ENCODE measurements at places on chromosomes 11 and 22.

GRCh38 chr22:20430720-20431510 is 6.7 kb downstream of the SCARF2 start:
- DNase-seq, result no peak

GRCh38 chr11:117414724-117415123 is 87.1 kb downstream of the CEP164 start:
- no peak for DNase-seq

DNA sequence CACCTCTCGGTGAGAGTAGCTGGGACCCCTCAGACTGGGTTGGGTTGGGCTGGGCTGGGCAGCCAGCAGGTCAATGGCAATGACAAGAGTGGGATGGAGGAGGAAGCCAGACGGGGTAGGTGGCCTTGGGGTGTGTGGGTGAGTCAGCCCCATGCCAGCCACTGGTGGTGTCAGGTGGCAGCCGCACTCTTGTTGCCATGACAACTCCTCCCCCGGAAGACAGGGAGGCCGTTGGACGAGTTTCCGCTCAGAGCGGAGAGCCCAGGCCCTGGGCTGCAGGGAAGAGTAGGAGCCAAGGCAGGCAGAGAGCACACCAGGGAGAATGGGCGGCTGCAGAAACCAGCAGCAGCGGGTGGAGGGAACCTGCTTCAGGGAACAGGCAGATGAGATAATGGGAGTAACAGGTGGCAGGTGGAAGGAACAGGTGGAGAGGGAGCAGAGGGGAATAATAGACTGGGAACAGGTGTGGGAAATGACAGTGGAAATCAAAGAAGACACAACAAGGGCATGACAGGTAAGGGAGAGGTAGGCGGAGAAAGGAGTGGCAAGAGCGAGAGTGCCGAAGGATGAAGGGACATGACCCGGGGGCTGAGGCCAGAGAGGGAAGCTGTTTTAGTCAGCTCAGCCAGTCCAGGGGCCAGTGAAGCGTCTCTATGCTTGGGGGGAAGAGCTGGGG is 8.7 kb downstream of the SPTBN2 start:
- no peak for DNase-seq

- no peak for DNase-seq
Observed at GRCh38 chr11:99198215-99198614, 177.5 kb downstream of the CNTN5 start.

DNA sequence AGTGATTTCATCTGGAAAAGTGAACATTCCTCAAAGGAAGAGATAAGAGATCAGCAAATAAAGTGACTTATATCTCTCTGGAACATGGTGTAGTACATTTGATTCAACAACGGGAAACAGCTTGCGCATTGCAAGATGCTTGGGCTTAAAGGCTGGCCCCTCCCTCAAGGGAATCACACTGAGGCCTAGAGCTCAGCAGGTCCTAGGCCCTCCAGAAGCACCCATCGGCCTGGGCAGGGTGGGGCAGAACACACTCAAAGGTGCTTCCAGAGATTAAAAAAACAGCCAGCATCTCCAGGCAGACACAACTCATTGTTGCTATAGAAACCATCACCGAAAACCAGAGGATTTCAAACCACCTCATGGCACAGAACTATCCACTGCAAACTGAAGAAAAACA is 69.0 kb upstream of the ARFGAP3 start:
- no peak for DNase-seq

GRCh38 chr11:14969901-14970323 is 2.2 kb downstream of the CALCA start:
- DNase-seq, result peak; percentile 44

GRCh38 chr11:33347490-33348125 is 90.4 kb downstream of the HIPK3 start:
- DNase-seq, result no peak

DNA sequence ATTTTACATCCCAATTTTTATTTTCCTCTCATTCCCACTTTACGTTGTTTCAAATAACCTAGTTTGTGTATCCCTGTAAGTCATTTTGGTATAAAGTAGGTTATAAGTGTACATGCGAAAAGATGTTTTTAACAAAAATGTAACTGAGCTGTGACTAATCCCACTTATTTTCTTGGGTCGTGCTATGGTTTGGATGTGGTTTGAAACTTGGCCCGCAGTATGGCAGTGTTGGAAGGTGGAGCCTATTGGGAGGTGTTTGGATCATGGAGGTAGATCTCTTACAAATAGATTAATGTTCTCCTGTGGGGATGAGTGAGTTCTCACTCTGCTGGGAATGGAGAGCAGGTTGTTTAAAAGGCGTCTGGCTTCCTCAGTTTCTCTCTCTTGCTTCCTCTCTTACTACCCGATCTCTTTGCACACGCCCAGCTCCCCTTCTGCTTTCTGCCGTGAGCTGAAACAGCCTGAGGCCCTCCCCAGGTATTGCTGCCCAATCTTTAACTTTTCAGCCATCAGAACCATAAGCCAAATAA is 7.2 kb downstream of the RPL27A start:
- no peak for DNase-seq

GRCh38 chr11:33734441-33735270 is 1.6 kb downstream of the CD59 start:
- peak; percentile 82 for DNase-seq

- no peak for DNase-seq
Observed at GRCh38 chr22:28783786-28784671, 11.5 kb downstream of the CCDC117 start.

GRCh38 chr22:19807161-19807913 is 46.8 kb downstream of the TBX1 start:
- DNase-seq, result peak; percentile 12

DNA sequence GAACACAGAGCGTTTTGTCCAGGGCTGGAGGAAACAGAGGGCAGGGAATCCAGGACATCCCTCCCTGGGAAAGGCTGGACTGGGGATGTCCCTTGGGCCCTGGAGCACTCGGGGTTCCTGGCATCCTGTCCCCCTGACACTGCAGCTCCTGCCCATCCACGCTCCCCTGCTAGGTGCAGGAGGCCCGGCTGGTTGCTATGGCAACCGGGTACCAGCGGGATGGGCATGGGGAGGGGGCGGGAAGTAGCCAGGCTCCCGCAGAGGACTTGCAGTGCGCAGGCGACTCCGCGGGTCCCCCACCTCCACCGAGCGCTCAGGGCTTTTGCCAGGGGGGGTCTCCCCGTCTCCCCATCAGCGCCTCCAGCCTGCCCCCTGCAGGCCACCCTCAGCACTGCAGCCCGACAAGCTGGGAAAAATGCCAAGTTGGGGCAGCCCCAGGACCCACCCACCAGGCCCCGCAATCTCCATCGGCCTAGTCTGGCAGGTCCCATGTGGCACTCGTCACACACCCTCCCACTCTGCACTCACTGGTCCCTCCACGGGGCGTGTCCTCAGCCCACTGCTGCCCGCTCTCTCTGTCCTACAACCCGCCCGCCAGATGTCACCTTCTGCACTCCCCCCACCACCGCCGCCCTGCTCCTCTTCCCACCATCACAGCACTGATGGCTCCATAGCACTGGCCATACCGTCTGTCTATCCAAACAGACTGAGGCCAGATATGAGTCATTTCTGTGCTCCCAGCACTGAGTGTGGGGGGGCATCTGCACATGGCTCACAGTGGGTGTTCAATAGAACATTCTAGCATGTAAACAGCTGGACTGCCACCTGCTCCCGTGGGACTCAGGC is 31.5 kb downstream of the KIAA0930 start:
- DNase-seq, result no peak

- DNase-seq, result no peak
Observed at GRCh38 chr11:57424137-57424791, 2.7 kb downstream of the SLC43A3 start.

GRCh38 chr11:108693852-108694251 is 29.0 kb downstream of the DDX10 start:
- no peak for DNase-seq

GRCh38 chr22:31618471-31619176 is 43.4 kb downstream of the PISD start:
- no peak for DNase-seq

DNA sequence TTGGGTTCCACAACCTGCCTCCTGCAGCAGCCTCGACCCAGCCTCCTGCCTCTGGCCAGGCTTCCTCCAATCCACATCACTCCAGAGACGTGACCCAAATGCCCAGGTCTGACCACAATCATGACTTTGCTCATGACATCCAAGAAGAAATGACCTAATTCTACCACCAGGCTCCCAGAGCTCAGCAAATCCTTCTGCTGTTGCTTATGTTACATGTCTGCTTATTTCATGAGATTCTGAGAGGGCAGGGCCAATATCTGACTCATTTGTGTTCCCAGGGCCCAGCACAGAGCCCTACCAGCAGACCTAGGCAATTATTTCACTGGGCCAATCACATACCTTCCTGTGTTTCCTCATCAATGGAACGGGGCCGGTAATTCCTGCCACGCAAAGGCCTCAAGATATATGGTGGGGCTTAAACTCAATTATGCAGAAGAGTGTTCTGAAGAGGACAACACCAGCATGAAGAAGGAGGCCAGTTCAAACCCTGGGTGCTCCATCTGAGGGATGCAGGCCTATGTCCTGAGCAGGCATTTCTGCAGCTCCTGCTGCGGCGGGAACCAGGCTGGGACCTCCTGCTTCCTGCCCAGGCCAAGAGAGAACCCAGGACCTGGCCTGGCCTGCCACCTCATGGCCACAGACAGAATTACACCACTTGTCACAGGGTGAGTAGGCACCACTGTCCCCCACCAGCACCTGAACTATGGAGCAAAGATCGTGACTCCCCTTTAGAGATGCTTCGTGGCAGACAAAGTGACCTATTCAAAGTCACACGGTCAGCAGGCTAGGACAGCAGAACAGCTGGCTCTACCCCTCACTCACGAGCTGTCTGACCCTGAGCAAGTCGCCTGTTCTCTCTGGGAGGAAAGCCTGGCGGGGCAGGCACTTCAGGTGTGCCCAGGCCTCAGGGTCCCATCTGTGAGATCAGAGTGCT is 5.9 kb downstream of the CENPM start:
- peak; percentile 86 for DNase-seq

DNA sequence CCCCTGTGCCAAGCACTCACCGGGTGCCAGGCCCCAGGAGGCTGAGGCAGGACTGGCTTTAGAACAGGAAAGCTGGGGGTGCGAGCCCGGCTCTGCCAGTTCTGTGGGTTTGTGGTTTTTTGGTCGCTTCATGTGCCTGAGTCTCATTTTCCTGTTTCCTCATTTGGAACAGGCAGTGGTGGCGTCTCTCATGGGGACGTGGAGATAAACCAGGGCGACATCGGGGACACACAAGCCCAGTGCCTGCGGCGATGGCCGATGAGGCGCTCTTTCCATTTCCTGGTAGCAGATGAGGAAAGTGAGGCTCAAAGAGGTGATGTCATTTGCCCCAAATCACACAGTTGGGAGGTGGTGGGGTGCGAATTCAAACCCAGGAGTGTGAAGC is 20.8 kb upstream of the CHKA start:
- no peak for DNase-seq

- no peak for DNase-seq
Observed at GRCh38 chr11:95289378-95290101, 58.5 kb upstream of the SESN3 start.

- DNase-seq, result no peak
Observed at GRCh38 chr11:57262157-57262556, 25.1 kb upstream of the APLNR start.

DNA sequence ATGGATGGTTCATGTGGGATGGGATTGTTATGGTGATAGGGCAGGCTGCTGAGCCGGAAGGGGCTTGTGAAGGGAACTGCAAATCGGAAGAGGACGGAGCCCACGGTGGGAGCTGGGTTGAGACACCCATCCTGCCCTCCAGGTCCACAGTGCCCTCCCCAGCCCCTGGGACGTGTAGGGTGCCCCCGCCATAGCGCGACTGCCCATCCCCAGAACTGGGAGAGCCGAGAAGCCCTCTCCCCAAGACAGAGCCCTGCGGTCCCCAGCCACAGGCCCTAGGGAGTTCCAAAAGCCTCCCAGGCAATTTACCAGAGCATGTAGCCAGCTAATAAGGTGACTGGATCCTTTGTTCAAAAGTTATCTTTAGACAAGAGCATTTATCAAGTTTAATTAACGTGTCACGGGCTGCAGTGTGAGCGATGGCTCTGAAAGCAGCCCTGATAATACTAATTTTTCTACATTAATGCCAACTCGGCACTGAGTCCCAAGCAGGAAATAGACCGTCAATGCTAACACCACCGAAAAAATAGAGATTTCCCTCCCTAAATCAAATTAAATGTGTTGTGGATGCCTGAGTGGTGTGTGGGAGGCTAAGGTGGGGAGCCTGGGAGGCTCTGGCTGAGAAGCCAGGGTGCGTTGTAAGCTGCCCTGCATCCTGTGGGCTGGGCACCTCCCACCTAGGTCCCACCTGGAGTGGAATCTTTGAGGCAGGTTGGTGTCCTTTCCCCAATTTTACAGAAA is 76.8 kb upstream of the RTL6 start:
- DNase-seq, result peak; percentile 11

- DNase-seq, result no peak
Observed at GRCh38 chr11:126113963-126114362, 51.3 kb upstream of the CDON start.

DNA sequence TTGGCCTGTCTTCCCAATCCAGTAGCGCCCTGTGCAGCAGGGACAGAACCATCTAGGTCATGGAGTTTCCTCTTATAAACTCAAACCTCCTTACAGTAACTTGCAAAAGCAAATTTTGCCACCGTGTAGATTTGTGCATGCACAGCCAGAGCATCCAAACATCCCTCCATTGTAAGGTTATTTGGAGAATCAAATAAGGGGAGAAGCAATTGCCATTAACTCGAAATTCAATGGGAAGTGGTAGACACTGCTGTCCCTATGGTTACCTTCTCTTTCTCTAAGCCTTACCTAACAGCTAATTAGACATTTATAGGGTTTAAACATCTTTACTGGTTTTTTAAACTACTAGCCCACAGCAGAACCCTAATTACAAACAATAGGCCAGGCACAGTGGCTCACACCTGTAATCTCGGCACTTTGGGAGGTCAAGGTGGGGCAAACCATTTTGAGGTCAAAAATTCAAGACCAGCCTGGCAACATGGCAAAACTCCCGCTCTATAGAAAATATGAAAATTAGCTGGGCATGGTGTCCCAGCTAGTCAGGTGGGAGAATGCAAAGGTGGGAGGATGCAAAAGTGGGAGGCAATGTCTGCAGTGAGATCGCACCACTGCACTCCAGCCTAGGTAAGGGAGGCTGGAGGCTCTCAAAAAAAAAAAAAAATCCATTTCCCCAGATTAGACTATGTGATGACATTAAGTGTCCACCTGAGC is 6.6 kb downstream of the HSPA8 start:
- DNase-seq, result no peak

- DNase-seq, result no peak
Observed at GRCh38 chr11:111672949-111673348, 70.7 kb downstream of the SIK2 start.

- DNase-seq, result no peak
Observed at GRCh38 chr11:96122601-96123074, 198.7 kb upstream of the MTMR2 start.

- no peak for DNase-seq
Observed at GRCh38 chr22:28711820-28712777, 29.5 kb downstream of the CHEK2 start.

GRCh38 chr11:58576887-58577471 is 1.3 kb upstream of the LPXN start:
- peak; percentile 33 for DNase-seq

DNA sequence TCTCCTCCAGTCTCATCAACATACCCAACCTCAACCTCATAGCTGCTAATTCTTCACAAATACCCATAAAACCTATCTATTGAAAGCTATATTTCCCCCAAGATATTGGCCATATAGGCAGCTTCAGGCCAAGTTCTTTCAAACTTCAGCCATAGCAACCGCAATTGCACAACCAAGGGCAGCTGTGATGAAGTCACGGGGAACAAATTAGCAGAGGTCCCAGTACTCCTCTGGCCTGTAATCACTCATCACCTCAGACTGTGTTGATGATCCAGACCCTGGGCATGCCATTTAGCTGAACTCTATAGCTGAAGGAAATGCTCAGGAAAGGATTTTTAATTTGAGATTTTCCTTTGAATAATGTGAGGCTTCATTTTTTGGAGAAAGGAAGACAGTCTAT is 84.1 kb downstream of the SLC1A2 start:
- DNase-seq, result no peak

Measured in right hindlimb (tissue), 1 donor.